ENCODE measurements at places on chromosomes 2 and 18. TPM values are rescaled to one million over a fixed set of nuclear protein-coding genes. Genes with fewer than 3 reads are reported as not detected.

HAAO gene
- total RNA-seq, result 0.37 TPM

EHD3 gene
- 14.7 TPM for total RNA-seq

ZCCHC2 gene
- total RNA-seq, result 12.1 TPM

DLX2 gene
- 0.20 TPM for total RNA-seq

COA5 gene
- total RNA-seq, result 17.6 TPM

RPL37A gene
- 1,187 TPM for total RNA-seq

PID1 gene
- 18.2 TPM for total RNA-seq

DTYMK gene
- 45.2 TPM for total RNA-seq

PPP1CB gene
- total RNA-seq, result 142 TPM

FOXD4L1 gene
- not detected for total RNA-seq

CLHC1 gene
- 8.6 TPM for total RNA-seq

MYOM1 gene
- under 0.01 TPM for total RNA-seq

NUP35 gene
- 15.8 TPM for total RNA-seq

UGT1A5 gene
- not detected for total RNA-seq

CD8B2 gene
- not detected for total RNA-seq

HK2 gene
- total RNA-seq, result 21.3 TPM

NR4A2 gene
- 0.39 TPM for total RNA-seq

TMEM163 gene
- total RNA-seq, result not detected

PTMA gene
- total RNA-seq, result 652 TPM

COL4A3 gene
- total RNA-seq, result under 0.01 TPM

C2orf72 gene
- total RNA-seq, result 0.20 TPM

C1GALT1C1L gene
- 0.78 TPM for total RNA-seq

RUFY4 gene
- total RNA-seq, result not detected

AGXT gene
- not detected for total RNA-seq

UBR3 gene
- 34.4 TPM for total RNA-seq

PJVK gene
- 0.73 TPM for total RNA-seq

CCDC148 gene
- total RNA-seq, result 0.37 TPM
